ENCODE measurements at places on chromosomes 2 and 18.
A peak's percentile ranks its signal among the peaks of the same experiment; 100 is the strongest.

GRCh38 chr2:232800166-232800565 lies 23.8 kb upstream of the KCNJ13 start:
- no peak for DNase-seq

GRCh38 chr2:168311261-168311910 lies 64.0 kb upstream of the STK39 start:
- DNase-seq: no peak

DNA sequence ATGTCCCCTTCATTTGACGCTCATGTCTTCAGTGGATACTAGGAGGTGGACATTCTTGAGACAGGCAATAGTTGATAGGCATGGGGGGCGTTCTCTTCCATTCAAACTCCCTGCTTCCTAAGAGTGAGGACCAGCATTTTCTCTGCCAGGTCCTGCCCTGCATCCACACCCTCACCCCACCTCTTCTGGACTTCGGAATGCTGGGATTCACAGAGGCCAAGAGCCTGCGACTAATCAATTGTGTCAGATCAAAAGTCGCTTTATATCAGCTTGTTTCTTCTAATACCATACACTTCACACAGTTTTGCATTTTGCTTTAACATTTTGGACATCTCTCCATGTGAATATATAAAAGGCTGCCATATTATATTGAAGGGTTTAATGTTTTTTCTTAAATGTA lies 210.7 kb downstream of the CCDC102B start:
- no peak for DNase-seq

- no peak for DNase-seq
Observed at GRCh38 chr2:215979620-215980019, 33.7 kb downstream of the MREG start.

DNA sequence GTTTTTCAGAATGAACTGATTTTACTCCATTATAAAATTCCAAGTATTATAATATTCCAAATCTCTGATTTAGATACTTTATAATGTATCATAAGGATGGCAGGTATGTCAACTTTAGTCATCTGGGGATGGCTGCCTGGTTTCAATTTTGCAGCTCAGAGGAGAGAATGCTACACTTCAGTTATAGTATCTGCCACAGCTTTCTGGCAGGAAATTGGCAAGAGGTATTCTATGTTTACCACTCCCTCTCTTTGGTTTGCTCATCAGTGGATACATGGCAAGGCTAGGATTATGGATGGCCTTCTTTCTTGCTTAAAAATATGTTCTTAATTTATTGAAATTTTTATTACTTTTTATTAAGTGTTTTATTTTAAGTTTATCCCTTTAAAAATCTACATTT lies 67.0 kb upstream of the TNFRSF11A start:
- DNase-seq: no peak

- DNase-seq: no peak
Observed at GRCh38 chr2:134457353-134457752, 203.5 kb downstream of the MGAT5 start.

DNA sequence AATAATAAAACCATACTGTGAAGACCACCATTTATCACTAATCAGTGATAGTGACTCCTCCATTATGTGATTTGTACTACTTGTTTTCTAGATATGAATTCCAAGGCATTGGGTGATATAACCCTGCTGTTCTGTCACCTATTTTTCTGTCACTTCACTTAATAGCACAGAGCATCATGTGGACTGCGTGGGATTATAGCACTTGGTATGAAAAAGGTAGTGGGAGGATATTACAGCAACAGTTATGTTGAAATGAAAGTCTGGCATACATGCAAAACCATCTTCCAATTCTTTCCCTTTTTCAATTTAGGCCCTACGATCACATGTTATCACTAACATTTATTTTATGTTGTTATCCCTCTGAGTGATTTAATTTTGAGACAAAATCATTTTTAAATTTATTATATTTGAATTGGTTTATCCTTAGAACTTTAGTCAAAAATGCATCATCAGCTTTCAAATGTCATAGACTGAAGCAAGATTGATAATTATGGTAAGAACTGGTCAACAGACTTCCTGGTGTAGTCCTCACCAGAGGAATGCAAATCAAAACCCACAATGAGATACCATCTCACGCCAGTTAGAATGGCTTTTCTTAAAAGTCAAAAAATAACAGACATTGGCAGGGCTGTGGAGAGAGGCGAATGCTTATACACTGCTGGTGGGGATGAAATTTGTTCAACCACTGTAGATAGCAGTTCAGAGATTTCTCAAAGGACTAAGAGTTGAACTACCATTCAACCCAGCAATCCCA lies 242.6 kb downstream of the IKZF2 start:
- no peak for DNase-seq

DNA sequence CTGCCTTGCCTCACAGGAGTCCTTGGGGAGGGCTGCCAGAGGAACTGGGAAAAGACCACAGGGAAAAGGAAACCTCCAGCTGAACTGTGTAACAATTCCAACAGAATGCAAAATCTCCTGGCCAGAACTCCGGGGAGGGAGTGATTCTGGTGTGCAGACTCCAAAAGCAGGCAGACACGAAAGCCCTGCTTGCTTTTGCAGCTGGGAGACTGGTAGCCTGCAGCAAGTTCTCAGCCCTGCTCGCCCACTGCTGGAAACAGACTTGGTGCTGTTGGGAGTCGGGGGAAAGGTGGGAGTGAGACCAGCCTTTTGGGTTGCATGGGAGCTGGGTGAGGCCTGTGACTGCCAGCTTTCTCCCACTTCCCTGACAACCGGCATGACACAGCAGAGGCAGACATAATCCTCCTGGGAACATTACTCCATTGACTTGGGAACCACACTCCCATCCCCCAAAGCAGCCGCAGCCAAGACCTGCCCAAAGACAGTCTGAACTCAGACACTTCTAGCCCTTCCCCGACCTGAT lies 26.0 kb upstream of the NMI start:
- no peak for DNase-seq

- DNase-seq: peak; percentile 23
Observed at GRCh38 chr2:72827966-72828646, 2.3 kb upstream of the EXOC6B start.

DNA sequence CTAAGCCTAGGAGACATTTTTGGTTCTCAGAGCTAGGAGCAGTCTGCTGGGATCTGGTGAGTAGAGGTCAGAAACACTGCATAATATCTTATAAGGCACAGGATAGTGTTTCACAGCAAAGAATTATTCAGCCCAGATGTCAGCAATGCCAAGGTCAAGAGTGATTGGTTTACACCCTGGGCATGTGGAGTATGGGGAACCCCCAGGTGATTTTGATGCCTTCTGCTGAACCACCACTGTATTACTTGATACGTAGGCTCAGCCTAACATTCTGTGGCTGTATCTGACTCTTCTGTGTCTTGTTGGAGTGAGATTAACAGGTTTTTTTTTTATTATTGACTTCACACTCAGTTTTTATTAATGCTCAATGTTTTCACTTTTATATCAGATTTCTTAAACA lies 6.0 kb downstream of the DDX18 start:
- no peak for DNase-seq

DNA sequence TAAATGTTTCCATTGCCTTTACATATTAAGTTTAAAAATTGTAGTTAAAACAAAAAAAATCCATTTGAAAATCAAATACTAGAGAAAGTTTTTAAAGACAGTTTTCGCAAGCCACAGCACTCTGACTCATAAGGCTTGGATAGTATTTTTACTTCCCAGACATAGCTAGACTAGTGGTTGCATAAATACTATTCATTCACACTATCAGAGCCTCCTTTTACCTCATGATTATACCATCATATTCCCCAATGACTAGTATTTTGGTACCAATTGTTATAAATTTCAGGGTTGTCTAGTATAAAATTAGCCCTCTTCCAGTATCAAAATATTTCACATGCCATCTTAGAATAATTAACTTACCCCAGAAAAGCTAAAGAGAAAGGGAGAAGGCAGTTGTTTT lies 393.5 kb downstream of the ERBB4 start:
- DNase-seq: no peak

DNA sequence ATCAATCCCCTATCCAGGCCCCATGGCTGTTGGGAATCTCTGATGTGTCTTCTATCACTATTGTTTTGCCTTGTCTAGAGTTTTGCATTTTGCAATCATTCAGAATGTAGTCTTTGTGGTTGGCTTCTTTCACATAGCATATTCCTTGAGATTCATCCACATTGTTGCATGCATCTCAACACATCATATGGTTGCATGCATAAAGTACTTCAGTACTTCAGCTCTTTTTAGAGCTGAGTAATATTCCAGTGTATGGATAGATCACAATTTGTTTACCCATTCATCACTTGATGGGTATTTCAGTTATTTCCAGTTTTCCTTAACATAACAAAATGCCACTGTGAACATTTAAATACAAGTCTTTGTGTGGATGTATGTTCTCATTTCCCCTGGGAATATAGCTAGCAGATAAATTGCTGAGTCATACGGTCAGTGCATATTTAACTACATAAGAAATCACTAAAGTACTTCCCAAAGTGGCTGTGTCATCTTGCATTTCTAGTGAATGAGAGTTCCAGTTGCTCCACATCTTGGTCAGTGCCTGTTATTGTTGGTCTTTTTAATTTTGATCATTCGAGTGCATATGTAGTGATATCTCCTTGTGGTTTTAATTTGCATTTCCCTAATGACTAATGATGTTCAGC lies 138.8 kb downstream of the BCL11A start:
- DNase-seq: no peak

DNA sequence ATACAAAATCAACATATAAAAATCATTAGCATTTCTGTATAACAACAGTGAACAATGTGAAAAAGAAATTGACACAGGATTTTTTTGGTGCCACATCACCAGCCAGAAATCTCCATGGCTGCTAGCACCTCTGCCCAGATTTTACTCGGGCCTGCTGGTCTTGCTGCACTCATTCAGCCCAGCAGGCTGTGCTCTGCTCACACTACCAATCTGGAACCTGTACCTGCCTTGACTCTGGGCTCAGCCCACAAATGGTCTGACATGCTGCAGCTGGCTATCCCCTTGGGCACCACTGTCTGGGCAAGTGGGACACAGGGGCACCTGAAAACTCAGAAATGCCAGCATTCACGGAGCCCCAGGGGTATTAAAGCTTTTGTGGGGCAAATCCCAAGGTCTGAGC lies 392.5 kb upstream of the NRXN1 start:
- peak; percentile 16 for DNase-seq

DNA sequence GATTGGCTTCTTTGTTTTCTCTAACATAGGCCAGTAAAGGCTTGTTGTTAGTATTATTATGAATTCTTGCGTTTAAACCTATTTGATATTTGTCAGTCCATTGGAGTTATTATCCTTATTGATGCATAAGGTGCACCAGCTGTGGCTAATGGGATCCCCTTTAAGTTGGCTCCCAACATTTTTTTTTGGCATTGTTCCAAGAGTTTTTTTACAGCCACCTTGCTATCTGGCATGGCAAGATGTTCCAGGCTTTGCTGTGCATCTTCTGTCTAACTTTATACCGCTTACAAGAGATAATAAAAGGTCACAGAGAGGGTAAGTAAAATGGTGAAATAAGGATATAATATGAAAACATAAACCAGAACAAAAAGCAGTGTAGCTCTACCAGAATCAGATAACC lies 157.5 kb upstream of the TACR1 start:
- no peak for DNase-seq

DNA sequence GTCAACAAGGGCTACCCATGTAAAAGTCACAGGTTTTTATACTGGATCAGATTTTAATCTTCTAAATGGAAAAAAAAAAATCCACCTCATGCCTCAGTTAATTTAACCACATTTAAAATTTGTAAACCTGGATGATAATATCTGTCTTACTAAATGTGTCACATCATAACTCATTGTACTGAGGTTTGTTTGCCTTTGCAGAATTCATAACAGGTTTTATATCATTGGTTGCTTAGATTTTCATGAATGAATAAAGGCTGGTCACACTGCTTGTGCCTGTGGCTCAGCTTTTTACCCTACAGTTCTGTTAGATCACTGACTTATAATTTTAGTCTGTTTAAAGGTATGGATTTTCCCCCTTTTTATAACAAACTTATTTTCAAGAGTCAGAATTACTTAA lies 48.9 kb downstream of the PSMD14 start:
- DNase-seq: no peak

DNA sequence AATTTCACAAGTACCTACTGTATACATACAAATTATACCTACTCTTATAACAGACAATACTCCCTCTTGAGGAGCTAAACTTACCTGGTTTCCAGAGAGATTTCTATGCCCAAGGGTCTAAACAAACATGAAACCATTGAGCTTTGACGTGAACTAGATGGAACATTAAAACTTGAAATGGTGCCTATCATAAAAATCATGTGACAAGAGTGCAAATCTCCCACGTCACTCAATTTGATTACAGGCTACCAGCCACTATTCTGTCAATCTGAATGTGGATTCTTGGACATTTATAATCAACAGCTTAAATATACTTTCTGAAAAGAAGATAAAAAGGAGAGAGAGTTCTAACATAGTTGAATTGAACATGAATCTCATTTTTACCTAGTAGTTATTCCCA lies 297.1 kb upstream of the SESTD1 start:
- no peak for DNase-seq

DNA sequence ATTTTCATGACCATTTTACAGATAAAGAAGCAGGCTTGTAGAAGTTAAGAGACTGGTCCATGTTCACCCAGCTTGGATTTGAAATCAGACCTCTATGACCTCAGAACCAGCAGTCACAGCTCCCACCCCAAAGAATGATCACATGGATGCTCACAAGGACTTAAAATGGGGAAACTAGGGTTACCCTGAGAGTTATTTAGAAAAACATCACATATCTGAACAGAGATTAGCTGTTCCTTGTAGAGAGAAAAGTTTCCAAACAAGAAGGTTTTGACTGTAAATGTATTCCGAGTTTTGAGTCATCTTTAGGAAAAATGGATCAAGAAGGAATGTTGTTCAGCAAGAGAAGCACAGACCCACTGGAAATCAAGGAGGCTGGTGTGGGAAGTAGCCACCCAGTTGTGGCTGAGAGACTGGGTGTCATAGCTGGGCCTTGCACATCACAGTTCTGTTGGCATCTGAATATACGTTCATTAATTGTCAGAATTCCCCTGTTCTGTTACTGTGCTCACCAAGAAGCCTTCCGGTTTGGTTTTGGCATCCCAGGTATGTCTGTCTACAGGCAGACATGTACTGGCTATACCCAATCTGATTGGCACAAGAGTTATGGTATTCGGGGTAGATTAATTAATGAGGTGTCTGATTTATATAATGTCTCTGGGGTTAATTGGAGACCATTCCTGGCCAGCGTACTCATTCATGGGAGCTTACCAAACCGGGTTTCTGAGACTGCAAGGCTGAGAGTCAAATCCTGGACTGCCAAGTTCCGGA lies 371.8 kb upstream of the SLC14A2 start:
- no peak for DNase-seq

DNA sequence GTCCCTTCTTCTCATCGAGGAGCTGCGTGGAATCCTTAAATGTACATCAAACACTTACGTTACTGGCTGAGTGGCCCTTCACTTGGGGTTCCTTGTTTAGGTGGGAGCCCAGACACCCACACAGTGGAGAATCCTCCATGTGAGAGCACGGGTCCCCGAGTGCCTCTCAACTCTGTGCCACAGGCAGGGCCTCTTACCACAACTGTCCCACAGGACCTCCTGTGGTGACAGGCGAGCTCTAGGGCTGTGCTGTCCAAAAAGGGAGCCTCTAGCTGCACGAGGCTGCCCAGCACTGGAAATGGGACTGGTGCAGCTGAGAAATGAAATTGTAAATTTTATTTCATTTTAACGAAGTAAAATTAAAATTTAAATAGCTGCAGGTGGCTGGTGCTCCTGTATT lies 145.7 kb downstream of the DYSF start:
- DNase-seq: no peak

GRCh38 chr2:35082072-35082471 lies 1273.5 kb upstream of the CRIM1 start:
- no peak for DNase-seq
